ENCODE measurements at places on chromosomes 12 and 14.

DNA sequence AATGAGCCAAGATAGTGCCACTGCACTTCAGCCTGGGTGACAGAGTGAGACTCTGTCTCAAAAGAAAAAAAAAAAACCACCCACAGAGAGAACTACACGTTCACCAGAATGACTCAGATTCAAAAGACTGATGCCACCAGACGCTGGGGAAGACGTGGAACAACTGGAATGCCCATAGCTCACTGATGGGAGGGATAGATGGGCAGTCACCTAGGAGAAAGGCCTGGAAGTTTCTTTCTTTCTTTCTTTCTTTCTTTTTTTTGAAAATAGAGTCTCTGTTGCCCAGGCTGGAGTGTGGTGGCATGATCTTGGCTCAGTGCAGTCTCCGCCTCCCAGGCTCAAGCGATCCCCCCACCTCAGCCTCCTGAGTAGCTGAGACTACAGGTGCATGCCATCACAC, 10.0 kb upstream of the KLC1 start:
- no peak for DNase-seq

DNA sequence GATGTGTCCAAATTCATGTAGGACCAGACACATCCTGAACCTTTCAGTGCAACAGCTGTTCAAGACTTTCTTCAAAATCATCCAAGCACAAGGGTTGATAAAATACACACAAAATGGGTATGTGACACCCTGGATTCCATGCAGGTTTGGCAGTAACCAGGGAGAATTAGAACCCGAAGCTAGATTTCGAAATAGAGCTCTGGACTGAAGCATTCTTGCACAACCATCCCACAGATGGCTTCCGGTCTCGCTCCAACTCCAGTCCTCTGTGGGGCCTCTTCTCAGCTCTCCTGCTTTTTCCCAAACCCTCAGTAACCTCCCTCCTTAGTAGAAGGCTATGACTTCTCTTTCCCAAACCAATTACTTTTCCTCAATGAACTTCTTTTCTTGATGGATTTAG, 171.3 kb downstream of the TTC7B start:
- DNase-seq, result no peak

GRCh38 chr12:96335270-96335669, 65.0 kb downstream of the CDK17 start:
- no peak for DNase-seq

- DNase-seq, result no peak
Observed at GRCh38 chr14:75976826-75977581, 4.8 kb downstream of the TGFB3 start.

DNA sequence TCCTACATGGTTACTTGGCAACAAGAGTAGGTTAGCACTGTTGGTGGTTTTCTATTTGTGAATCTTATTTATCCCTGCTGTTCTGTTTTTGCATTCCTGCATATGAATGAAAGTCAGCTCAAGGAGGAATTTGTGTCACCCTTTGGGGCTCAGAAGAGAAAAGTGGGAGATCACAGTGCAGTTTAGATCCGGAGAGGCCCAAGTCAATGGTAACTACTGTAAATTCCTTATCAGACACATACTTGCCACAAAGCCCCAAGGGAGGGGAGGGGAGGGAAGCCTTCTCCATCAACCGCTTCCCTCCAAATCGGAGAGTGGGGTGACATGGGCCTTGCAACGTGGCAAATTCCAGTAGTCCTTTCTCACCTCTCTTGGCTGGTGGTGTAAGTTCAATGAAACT, 15.0 kb downstream of the GSG1 start:
- DNase-seq, result no peak
